ENCODE measurements at places on chromosomes 3 and 15.

DNA sequence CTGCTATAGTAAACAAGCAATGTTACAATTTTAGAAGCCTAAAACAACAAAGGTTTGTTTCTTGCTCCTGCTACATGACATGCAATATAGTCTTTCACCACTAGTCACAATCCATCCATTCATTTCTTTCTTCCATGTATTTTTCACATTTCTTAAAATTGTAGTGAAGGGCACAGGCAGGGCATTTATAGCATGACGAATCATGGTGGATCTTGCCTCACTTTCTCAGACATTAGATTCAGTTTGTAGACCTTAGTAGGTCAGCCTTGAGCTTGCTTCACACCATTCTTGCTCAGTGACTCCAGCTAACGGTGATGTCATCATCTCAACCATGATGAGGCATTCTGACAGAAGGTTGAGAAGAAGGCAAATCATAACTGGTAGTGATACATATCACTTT, 546.8 kb downstream of the TBL1XR1 start:
- H3K4me3 ChIP-seq, result no peak overlapping the region
- no peak for DNase-seq
- no peak overlapping the region for H3K27ac ChIP-seq
- H3K36me3 ChIP-seq, result no peaks in the 10 kb centered on the region

- no peaks in the 10 kb centered on the region for H3K36me3 ChIP-seq
- H3K27me3 ChIP-seq, result no peaks in the 10 kb centered on the region
- H3K4me3 ChIP-seq, result no peak overlapping the region
- DNase-seq, result no peak
- no peak overlapping the region for H3K27ac ChIP-seq
- no peaks in the 10 kb centered on the region for H3K4me1 ChIP-seq
Measured at GRCh38 chr3:184002469-184002868, 15.2 kb downstream of the ABCC5 start.

DNA sequence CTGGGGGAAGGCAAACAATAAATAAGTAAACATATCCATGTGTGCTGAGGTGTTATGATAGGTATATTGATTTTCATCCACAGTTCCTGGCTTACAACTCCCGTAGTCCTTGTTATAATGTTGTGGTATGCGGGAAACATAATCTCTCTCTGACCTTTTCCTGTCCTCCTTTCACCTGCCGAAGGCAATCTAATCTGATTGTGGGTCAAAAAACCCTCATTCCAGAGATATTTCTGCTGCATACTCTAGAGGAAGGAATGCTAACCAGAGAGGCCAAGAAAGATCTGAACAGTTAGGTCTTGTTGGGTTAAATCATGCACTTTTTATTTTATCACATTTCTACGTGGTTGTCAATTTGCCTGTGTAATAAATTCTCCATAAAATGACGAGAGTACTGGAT, 383.6 kb upstream of the SEMA6D start:
- no peaks in the 10 kb centered on the region for H3K4me1 ChIP-seq
- no peaks in the 10 kb centered on the region for H3K27me3 ChIP-seq
- H3K36me3 ChIP-seq, result no peaks in the 10 kb centered on the region

DNA sequence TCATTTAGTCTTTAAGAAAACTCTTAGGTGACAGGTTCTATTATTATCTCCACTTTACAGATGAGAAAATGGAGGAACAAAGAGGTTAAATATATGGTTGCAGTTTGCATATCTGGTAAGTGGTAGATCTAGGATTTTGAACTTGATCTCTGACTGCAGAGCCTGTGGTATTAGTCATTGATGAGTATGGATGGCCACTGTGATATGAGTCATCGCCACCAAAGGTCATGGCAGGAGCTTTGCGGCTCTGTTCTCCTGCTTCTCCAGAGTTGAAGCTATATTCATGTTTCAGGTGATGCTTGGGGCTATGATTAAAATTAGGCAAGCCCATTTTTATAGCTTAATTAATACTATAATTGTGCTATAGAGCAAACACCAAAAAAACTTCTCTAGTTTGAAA, 306.2 kb upstream of the DPPA4 start:
- no peak overlapping the region for H3K27ac ChIP-seq
- H3K36me3 ChIP-seq, result no peaks in the 10 kb centered on the region
- H3K27me3 ChIP-seq, result no peaks in the 10 kb centered on the region
- H3K4me1 ChIP-seq, result no peaks in the 10 kb centered on the region
- no peak overlapping the region for H3K4me3 ChIP-seq

GRCh38 chr15:96187341-96188305, 142.9 kb upstream of the NR2F2 start:
- no peak for DNase-seq
- H3K4me1 ChIP-seq, result no peaks in the 10 kb centered on the region
- no peak overlapping the region for H3K27ac ChIP-seq
- no peak overlapping the region for H3K4me3 ChIP-seq
- no peaks in the 10 kb centered on the region for H3K36me3 ChIP-seq

GRCh38 chr15:96232335-96232734, 98.2 kb upstream of the NR2F2 start:
- H3K36me3 ChIP-seq, result no peaks in the 10 kb centered on the region
- no peaks in the 10 kb centered on the region for H3K4me1 ChIP-seq
- no peak overlapping the region for H3K4me3 ChIP-seq
- no peak overlapping the region for H3K27ac ChIP-seq
- H3K27me3 ChIP-seq, result no peaks in the 10 kb centered on the region

GRCh38 chr15:43317566-43318184, 12.7 kb downstream of the LCMT2 start:
- H3K27ac ChIP-seq, result no peak overlapping the region
- no peaks in the 10 kb centered on the region for H3K4me1 ChIP-seq
- no peaks in the 10 kb centered on the region for H3K36me3 ChIP-seq
- no peak overlapping the region for H3K4me3 ChIP-seq
- peaks cover 6% of the 10 kb centered on the region for H3K27me3 ChIP-seq
- DNase-seq, result no peak

DNA sequence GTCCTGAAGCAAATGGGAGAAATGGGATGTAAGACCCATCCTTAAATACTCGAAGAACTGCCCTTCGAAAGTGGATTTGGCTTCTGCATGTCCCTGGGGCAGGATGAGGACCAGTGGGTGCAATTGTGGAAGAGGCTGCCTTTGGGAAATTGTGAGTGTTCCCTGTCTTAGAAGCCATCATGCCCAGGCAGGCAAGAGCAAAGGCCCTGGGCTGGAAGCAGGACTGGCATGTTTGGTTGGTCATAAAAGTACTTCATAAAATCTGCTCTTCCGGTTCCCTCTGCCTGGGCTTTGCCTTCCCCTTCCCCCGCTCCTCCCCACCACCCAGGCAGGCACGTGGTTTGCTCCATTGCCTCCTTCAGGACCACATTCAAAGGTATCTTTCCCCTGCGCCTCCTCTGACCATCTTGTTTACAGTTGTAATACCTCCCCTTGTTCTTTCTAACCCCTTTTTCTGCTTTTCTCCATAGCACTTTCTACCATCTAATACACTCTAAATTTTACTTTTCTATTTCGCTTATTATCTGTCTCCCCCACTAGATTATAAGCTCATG, 8.3 kb downstream of the MINAR1 start:
- no peak overlapping the region for H3K27ac ChIP-seq
- DNase-seq, result no peak
- H3K36me3 ChIP-seq, result no peaks in the 10 kb centered on the region
